Activated CD4-positive, alpha-beta T cell treated with anti-CD3 and anti-CD28 coated beads, Interleukin-2, amount 10 ng/mL, durations not matched to agents 24 days and 14 days (primary cell): ENCODE measurements at places on chromosomes 16 and 17.
A peak's percentile ranks its signal among the peaks of the same experiment; 100 is the strongest.

DNA sequence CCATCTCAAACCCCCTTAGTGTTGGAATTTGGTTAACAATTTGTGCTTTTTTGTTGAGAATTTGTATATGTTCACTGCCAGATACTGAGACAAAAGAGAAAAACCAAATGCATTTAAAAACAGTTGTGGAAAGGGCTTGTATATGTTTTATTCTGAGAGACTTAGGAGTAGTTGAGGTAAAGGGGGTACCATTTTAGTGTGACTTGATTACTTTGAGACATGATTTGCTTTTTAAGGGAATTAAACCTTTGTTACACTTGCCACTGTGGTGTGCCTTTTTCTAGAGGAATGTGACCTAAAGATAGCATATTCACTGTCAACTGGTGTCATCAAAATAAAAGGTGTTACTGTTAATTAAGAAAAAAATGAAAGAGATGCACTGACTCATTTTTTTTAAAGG lies 4.5 kb downstream of the IGF2BP1 start:
- H3K4me3 ChIP-seq = no peak overlapping the region
- DNase-seq = no peak
- peaks cover 10% of the 10 kb centered on the region for H3K4me1 ChIP-seq

DNA sequence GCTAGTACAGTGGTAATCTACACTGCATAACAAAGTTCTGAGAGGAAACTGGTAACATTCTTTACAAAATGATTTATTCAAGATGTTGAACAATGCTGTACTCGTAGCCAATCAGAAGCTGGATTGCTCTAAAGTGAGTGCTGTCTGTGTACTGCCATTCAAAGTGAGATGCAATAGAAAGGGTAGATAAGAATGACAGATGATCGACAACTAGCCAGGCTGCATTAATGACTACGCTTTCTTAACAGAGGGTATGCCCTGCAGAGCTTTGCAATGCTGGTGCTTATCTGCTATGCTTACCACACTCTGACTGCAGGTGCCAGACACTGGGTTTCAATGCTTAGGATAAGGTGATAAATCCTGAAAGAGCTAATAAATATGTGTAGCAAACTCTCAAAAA lies 46.1 kb upstream of the SLC25A19 start:
- H3K27ac ChIP-seq = no peak overlapping the region
- peaks cover 51% of the 10 kb centered on the region for H3K4me1 ChIP-seq
- no peak overlapping the region for H3K4me3 ChIP-seq
- no peaks in the 10 kb centered on the region for H3K27me3 ChIP-seq
- peaks cover 15% of the 10 kb centered on the region for H3K36me3 ChIP-seq

DNA sequence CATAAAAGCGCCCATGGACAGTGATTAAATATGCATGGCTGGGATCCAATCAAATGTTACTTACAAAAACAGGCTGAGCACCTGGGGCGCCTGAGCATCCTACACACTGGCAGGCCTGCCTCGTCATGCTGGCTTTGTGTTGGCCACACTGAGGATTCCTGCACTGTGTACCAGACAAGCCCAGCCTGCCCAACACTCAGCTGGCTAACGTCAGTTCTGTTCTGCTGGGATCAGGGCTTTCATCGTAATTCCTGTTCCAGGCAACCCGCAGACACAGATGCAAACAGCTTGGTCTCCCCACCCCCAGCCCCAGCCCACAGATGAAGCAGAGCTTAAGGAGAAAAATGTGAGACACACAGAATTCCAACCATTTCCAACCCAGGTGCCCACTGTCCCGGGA lies 30.7 kb downstream of the PIMREG start:
- H3K4me1 ChIP-seq = peaks cover 5% of the 10 kb centered on the region
- DNase-seq = no peak
- no peak overlapping the region for H3K4me3 ChIP-seq
- H3K27ac ChIP-seq = no peak overlapping the region
- H3K36me3 ChIP-seq = no peaks in the 10 kb centered on the region
- H3K27me3 ChIP-seq = no peaks in the 10 kb centered on the region

- H3K4me1 ChIP-seq = no peaks in the 10 kb centered on the region
- peak; percentile 73 for DNase-seq
- H3K4me3 ChIP-seq = no peak overlapping the region
- H3K27ac ChIP-seq = no peak overlapping the region
These were observed 131.3 kb downstream of the AIPL1 start for GRCh38 chr17:6303664-6304063.

DNA sequence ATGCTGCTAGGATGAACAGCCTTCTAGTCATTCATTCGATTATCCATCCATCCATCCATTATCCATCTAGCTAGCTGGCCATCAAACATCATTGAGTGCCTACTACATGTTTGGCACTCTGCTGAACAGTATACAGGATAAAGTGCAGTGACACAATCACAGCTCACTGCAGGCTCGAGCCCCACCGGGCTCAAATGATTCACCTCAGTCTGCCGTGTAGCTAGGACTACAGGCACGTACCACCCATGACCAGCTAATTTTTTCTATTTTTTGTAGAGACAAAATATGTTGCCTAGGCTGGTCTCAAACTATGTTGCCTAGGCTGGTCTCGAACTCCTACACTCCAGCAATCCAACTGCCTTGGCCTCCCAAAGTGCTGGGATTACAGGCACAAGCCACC lies 50.0 kb downstream of the SSH2 start:
- H3K27ac ChIP-seq = no peak overlapping the region
- DNase-seq = no peak
- H3K36me3 ChIP-seq = peaks cover 2% of the 10 kb centered on the region
- H3K4me1 ChIP-seq = peaks cover 11% of the 10 kb centered on the region

- H3K4me3 ChIP-seq = no peak overlapping the region
- H3K4me1 ChIP-seq = no peaks in the 10 kb centered on the region
- peaks cover 17% of the 10 kb centered on the region for H3K36me3 ChIP-seq
These were observed 22.0 kb downstream of the CLUH start for GRCh38 chr17:2689411-2690164.

- no peak overlapping the region for H3K4me3 ChIP-seq
- H3K4me1 ChIP-seq = no peaks in the 10 kb centered on the region
- H3K36me3 ChIP-seq = no peaks in the 10 kb centered on the region
- H3K27ac ChIP-seq = no peak overlapping the region
- no peak for DNase-seq
- peaks cover 5% of the 10 kb centered on the region for H3K27me3 ChIP-seq
These were observed 32.8 kb downstream of the SCNN1B start for GRCh38 chr16:23334950-23335349.

- H3K27ac ChIP-seq = no peak within 1 kb of the TSS
- no peaks in the 10 kb centered on the region for H3K36me3 ChIP-seq
- no peak for DNase-seq
- peaks cover 53% of the 10 kb centered on the region for H3K27me3 ChIP-seq
- H3K4me3 ChIP-seq = no peak within 1 kb of the TSS
These were observed at the start of gene ASIC2 for GRCh38 chr17:33292981-33293867. TSS of gene ASIC2 (minus strand) at chr17:33293295.

DNA sequence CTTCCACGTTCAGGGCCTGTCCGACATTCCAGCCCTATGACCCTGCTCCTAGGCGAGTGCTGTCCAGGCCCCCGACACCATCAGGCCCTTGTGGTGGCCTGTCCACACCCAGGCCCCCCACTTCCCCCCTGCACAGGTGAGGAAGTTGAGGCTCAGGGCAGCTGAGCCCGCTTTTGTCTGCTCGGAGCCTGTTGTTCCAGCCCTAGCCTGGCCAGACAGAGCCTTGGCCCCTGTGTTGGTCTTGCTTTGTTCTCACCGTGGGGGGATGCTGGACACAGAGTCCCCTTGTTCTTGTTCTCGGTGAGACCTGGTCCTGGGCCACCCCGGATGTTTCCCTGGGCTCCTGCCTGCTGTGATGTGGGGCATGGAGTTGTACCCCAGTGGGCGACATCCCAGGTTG lies 52.1 kb upstream of the ZNF750 start:
- DNase-seq = no peak
- peaks cover 53% of the 10 kb centered on the region for H3K36me3 ChIP-seq
- no peak overlapping the region for H3K4me3 ChIP-seq

GRCh38 chr17:15303851-15304250 lies 37.5 kb downstream of the TEKT3 start:
- H3K27ac ChIP-seq = no peak overlapping the region
- H3K27me3 ChIP-seq = peaks cover 4% of the 10 kb centered on the region
- DNase-seq = no peak
- H3K4me1 ChIP-seq = no peaks in the 10 kb centered on the region
- H3K4me3 ChIP-seq = no peak overlapping the region
- no peaks in the 10 kb centered on the region for H3K36me3 ChIP-seq

DNA sequence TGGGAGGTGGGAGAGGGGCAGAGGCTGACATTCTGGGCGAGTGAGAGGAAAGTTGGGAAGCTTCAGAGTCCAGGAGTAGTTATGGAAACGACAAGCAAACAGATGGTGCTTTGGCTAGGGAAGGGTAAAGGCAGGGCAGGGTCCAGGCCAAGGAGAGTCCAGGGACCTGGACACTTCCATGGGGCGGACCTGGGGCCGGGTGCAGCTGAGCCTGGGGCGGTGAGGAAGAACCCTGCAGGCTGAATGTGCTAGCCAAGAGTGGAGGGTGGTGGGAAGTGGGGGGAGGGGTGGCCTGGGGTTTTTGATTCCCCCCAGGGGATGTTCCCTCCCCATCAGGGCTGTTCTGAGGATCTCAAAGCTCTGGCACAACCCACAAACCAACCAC lies 2.6 kb downstream of the PPP1R9B start:
- no peak for DNase-seq
- no peaks in the 10 kb centered on the region for H3K27me3 ChIP-seq
- peak overlapping the region; percentile 92 for H3K4me3 ChIP-seq
- H3K36me3 ChIP-seq = peaks cover 42% of the 10 kb centered on the region
- peaks cover 56% of the 10 kb centered on the region for H3K4me1 ChIP-seq

GRCh38 chr16:67158637-67159600 lies 790 bp downstream of the TRADD start:
- H3K36me3 ChIP-seq = peaks cover 34% of the 10 kb centered on the region
- H3K27me3 ChIP-seq = no peaks in the 10 kb centered on the region
- peak overlapping the region; percentile 92 for H3K4me3 ChIP-seq
- H3K4me1 ChIP-seq = peaks cover 51% of the 10 kb centered on the region
- DNase-seq = peak; percentile 97
- H3K27ac ChIP-seq = peak overlapping the region; percentile 97

DNA sequence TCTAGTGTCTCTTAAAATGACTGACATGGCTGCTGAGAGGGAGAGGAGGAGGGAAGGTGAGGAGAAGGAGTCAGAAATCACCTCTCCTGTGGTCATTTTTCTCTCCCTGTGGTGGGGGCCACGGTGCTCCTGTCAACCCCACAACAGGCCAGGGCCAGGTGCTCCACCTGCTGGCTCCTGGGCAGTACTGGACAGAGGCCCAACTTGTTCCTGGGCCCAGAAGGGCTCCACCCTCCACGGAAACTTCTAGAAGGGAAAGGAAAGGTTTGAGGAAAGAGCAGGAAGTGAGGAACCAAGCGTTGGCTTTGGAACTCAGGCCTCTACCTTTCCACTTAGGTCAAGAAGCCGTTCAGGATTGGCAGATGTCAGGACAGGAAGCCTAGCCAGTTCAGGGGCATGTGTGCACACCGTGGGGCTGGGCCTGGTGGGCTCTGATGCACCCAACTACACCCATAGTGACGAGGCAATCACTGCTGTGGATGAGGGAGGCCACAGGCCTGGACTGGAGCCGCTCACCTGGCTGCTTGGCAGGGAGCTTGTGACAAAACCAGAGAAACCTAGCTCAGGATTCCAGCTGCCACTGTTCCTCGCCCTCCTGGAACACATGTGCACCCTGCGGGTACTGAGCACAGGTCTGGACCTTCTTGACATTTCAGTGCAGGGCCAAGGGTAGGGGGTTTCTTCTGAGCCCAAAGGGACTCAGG lies 36.1 kb downstream of the WNT3 start:
- peak; percentile 70 for DNase-seq
- H3K27ac ChIP-seq = no peak overlapping the region
- H3K36me3 ChIP-seq = no peaks in the 10 kb centered on the region
- H3K27me3 ChIP-seq = peaks cover 6% of the 10 kb centered on the region
- H3K4me1 ChIP-seq = no peaks in the 10 kb centered on the region

GRCh38 chr17:50289991-50290702 lies 15.9 kb downstream of the TMEM92 start:
- no peaks in the 10 kb centered on the region for H3K36me3 ChIP-seq
- DNase-seq = peak; percentile 72
- H3K4me3 ChIP-seq = peak overlapping the region; percentile 73
- peaks cover 26% of the 10 kb centered on the region for H3K4me1 ChIP-seq

- H3K4me1 ChIP-seq = no peaks in the 10 kb centered on the region
- DNase-seq = no peak
- no peaks in the 10 kb centered on the region for H3K27me3 ChIP-seq
- H3K27ac ChIP-seq = no peak overlapping the region
These were observed 17.1 kb downstream of the RND2 start for GRCh38 chr17:43042025-43042628.

DNA sequence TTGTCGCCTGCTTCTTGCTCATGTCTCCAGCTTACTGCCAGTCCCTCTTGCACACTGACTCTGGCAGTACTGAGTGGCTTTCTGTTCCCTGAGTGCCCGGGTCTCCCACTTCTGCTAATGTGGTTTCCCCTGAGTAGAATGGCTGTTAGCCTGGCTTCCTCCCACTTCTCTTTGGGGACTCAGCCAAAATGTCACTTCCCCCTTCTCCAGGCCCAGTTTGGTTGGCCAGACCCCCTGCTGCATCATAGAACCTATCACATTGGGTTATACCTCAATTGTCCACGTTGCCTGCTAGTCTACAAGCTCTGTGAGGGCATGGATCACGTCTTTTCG lies 304.4 kb downstream of the HS3ST3B1 start:
- H3K4me3 ChIP-seq = no peak overlapping the region
- no peak for DNase-seq
- no peaks in the 10 kb centered on the region for H3K36me3 ChIP-seq
- H3K27ac ChIP-seq = no peak overlapping the region
- H3K27me3 ChIP-seq = no peaks in the 10 kb centered on the region

GRCh38 chr17:32588135-32588534 lies 101.3 kb downstream of the CDK5R1 start:
- H3K27ac ChIP-seq = no peak overlapping the region
- no peak for DNase-seq
- no peaks in the 10 kb centered on the region for H3K4me1 ChIP-seq
- H3K27me3 ChIP-seq = peaks cover 2% of the 10 kb centered on the region

DNA sequence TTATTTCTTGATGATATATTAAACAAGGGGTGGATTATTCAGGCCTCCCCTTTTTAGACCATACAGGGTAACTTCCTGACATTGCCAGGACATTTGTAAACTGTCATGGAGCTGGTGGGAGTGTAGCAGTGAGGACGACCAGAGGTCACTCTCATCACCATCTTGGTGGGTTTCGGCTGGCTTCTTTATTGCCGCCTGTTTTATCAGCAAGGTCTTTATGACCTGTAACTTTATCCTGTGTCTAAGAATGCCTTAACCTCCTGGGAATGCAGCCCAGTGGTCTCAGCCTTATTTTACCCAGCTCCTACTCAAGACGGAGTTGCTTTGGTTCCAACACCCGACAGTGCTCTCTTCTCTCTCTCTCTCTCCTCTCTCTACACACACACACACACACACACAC lies 221.9 kb downstream of the C16orf95 start:
- no peak overlapping the region for H3K27ac ChIP-seq
- H3K27me3 ChIP-seq = no peaks in the 10 kb centered on the region
- DNase-seq = no peak
- no peak overlapping the region for H3K4me3 ChIP-seq

GRCh38 chr17:50423553-50424159 lies 2.4 kb upstream of the ACSF2 start:
- DNase-seq = no peak
- H3K27ac ChIP-seq = no peak overlapping the region
- no peak overlapping the region for H3K4me3 ChIP-seq
- H3K27me3 ChIP-seq = peaks cover 3% of the 10 kb centered on the region
- H3K4me1 ChIP-seq = peaks cover 31% of the 10 kb centered on the region

GRCh38 chr17:1122533-1123392 lies 57.0 kb downstream of the ABR start:
- peak; percentile 96 for DNase-seq
- no peak overlapping the region for H3K4me3 ChIP-seq
- H3K36me3 ChIP-seq = no peaks in the 10 kb centered on the region
- no peak overlapping the region for H3K27ac ChIP-seq
